ENCODE measurements at places on chromosomes 1 and 21.

GRCh38 chr1:161054232-161054631 lies 8.5 kb upstream of the USF1 start:
- DNase-seq: no peak

GRCh38 chr1:179925922-179926849 lies 28.4 kb upstream of the CEP350 start:
- DNase-seq: no peak

- no peak for DNase-seq
These were observed 52.5 kb downstream of the LRRC8D start for GRCh38 chr1:89873288-89873687.

GRCh38 chr1:58870298-58870676 lies 86.4 kb upstream of the JUN start:
- no peak for DNase-seq

GRCh38 chr1:70819785-70820184 lies 227.8 kb downstream of the PTGER3 start:
- DNase-seq: no peak

GRCh38 chr1:201578008-201578888 lies 39.3 kb downstream of the NAV1 start:
- no peak for DNase-seq

- DNase-seq: no peak
These were observed 9.1 kb upstream of the PADI2 start for GRCh38 chr1:17128361-17128760.

DNA sequence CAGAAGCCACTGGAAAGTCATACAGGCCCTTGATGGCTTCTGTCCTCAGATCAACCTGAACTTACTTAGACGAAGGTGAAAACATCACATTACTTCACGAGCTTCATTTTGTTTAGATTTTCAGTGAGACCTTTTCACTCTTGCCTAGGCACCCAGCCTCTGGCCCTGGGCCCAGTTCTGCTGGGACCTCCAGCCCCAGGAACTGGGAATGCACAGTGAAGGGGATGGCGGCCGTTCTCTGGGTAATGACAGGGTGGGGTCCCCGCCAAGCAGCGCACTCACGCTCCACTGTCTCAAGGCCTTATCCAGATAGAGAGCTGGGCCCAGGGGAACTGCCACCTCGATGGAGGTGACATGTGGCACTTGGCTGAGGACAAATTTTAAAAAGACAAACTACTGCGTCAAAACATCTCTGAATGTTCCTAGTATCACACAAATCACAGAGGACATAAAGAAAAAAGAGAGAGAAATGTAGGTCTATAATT lies 54.8 kb downstream of the NPHP4 start:
- DNase-seq: no peak

DNA sequence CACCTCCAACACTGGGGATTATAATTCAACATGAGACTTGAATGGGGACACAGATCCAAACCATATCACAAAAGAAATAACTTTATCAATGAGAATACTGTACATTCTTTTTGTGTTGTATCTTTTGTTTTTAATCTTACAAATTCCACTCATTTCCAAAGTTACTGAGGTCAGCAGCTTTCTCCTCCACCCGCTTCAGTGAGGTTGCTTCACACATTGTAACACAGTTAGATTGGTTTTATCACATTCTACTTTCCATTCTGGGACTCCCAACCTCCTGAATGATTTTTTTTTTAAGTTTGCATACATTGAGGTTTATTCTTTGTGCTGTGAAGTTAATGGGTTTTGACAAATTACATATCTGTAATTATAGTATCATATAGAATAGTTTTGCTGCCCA lies 43.8 kb downstream of the DDAH1 start:
- no peak for DNase-seq

- DNase-seq: no peak
These were observed 1.7 kb downstream of the S100A2 start for GRCh38 chr1:153563991-153564390.

GRCh38 chr1:174726167-174726879 lies 273.4 kb upstream of the CACYBP start:
- no peak for DNase-seq

DNA sequence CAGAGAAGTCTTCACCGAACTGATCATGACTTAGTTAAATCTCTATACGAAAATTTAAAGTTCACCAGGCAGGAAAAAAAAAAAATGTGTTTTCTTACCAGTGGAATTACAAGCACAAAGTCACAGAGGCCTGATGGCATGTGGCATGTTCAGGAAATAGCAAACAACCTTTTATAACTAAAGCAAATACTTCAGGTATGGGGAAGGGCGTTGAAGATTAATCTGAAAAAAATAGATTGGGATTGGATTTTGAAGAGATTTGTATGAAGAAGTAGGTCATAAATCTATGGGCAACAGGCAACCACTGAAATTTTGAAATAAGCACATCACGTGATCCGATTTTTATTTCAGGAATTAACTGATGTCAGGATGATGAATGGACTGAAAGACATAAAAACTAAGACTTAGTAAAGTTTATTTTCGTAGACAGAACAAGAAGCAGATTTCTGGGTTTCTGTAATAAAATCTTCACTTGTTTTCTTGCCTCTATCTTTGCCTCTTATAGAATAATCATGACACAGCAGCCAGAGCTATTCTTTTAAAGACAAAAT lies 295.9 kb upstream of the ADGRL4 start:
- no peak for DNase-seq

All from activated gamma-delta T cell treated with anti-CD3 and anti-CD28 coated beads, Interleukin-2, amount 50 U/mL, for 16 hours (primary cell).